ENCODE measurements at places on chromosomes 16 and 17.

DNA sequence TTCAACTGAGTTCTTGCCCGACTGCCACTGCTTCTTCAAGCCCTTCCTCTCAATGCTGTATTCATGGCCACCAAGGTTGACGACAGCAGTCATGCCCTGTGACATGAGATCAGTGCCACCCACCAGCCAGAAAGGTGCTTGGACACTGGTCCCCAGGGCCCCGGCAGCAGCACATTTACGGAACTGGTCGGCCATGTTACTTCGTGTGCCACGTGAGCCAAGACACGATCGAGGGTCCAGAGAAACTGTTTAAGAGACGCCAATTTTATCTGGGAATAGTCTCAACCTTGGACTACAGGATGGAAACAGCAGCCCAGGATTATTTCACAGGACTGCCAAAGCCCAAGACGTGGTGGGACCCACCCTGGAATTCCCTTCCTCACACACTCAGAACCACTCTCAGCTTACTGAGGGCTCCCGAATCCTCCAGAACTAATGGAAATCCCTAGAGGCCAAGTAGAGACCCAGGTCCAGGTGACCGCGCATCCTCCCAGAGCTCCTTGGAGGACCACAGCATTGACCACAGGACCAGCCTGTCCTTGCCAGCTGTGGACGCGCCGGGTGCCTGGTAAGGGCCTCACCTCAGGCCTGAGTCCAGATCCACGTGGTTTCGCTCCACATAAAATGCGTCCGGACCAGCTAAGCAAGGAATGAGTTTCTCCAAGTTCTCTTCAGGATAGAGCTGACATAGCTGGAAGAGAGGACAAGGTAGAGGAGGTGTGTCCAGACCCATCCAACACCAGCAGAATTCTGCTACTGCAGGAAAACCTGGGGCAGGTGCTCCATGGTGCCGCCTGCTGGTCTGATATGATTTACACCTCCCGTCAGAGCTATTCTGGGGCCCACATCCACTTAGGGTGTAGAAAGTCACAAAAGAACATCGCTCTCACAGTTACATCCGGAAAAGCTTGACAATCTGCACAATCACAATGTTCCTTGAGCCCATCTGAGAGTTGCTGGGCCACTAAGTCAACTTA, 28.2 kb downstream of the MAP1LC3B start:
- DNase-seq: no peak

GRCh38 chr17:40909351-40909750, 24.3 kb upstream of the KRT20 start:
- DNase-seq: peak; percentile 70

- DNase-seq: no peak
Measured at GRCh38 chr17:68646626-68647526, 45.7 kb upstream of the FAM20A start.

- DNase-seq: no peak
Measured at GRCh38 chr16:1045993-1046911, 26.3 kb upstream of the SSTR5 start.

- no peak for DNase-seq
Measured at GRCh38 chr16:1327619-1327947, 5.9 kb upstream of the BAIAP3 start.

- DNase-seq: no peak
Measured at GRCh38 chr16:4747906-4748681, 13.8 kb downstream of the DNAAF8 start.

- DNase-seq: no peak
Measured at GRCh38 chr16:55832425-55832772, 497 bp downstream of the CES1 start.

GRCh38 chr16:57184887-57185445, 873 bp downstream of the PSME3IP1 start:
- DNase-seq: no peak

GRCh38 chr17:47757386-47757785, 24.4 kb downstream of the TBX21 start:
- no peak for DNase-seq

DNA sequence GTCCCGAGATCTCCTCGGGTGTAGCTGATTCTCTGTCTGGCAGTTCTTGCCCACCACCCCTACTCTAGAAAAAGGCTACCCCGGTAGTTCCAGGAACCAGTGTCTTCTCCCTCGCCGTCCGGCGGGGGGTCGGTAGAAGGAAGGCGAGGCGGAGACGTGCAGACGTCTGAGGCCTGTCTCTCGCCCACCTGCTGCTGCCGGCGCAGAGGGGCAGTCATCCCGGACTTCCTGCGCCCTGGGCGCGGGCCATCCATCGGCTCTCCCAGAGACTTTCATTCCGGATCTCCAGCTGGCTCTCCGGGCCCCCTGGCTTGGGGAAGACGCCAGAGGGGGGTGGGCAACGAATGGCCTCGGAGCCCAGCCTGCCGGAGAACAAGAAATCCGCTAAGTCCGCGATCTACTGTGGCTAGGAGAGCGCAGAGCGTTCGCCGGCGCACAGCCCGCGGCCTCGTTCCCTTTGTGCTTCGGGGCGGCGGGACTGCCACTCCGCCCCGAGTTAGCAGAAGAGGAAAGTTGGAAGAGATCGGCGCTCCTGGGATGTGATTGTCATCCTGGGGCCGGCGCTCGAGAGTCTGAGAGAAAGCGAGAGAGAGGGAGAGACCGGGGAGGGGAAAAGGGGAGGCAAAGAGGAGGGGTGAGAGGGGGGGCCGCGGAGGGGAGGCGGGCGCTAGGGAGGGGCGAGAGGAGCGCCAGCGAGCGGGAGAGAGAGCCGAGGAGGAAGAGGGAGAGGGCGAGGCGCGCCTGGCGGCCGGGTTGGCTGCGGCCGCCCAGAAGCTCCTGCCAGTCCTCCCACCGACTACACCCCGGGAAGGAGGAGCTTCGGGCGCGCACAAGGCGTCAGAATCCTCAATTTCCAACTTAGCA, at the start of gene IRX5:
Gene IRX5, plus strand, starts transcription at position 861 of the 864 bp plus-strand sequence. CDS start 334 bp downstream, outside the sequence.
- peak; percentile 52 for DNase-seq

DNA sequence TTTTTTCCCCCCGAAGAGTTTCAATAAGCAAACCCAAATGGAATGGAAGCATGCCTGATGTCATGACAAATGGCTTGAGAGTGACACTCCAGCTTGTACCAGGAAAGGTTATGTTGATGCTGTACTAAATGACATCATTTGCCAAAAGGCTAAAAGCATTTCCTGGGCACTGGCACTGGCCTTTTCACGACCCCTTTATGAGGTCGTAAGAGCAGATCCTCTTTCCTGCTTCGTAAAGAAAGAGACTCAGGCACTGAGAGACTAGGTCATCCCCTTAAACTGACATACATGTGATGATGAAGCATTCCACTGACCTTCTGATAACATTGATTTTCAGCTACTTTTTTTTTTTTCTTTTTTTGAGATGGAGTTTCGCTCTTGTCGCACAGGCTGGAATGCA, 30.5 kb downstream of the CEP295NL start:
- DNase-seq: no peak

DNA sequence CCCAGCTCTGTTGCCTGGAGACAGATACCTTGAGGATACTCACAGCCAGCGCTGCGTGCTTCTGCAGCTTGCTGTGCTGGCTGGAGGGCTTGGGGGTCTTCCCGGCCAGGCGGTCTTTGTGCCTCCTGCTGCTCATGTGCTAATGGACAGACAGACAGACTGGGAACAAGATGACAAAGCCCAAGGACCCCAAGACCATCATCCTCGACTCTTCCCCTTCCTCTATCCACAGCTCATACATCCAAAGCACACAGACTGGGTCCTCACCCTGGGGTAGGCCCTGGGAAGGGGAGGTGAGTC, 7.7 kb downstream of the NKIRAS2 start:
- DNase-seq: no peak

- no peak for DNase-seq
Measured at GRCh38 chr17:45144199-45145034, 3.9 kb upstream of the HEXIM1 start.

DNA sequence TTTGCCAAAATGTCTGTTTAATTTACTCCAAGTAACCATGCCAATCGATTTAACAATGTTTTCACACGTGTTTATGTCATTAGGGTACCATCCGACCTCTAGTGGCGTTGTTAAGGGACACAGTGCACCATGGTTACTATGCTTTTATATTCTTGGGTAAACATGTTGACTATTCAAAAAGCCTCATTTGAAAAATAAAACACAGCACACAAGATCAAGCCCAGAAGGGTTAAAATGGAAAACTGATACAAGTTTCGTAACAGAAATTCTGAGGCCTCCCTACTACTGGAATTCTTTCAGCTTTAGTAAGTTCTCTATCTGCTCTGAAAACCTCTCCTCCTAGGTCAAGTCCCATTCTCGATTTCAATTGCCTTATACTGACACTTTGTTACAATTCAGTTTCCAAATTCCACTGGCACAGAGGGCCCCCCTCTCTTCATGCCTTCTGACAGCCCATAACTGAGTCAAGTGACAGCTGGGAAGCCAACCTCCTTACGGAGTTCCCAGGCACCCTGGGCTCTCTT, 2.1 kb downstream of the CFAP20 start:
- no peak for DNase-seq

- DNase-seq: no peak
Measured at GRCh38 chr16:58859958-58860669, 126.0 kb upstream of the GOT2 start.

DNA sequence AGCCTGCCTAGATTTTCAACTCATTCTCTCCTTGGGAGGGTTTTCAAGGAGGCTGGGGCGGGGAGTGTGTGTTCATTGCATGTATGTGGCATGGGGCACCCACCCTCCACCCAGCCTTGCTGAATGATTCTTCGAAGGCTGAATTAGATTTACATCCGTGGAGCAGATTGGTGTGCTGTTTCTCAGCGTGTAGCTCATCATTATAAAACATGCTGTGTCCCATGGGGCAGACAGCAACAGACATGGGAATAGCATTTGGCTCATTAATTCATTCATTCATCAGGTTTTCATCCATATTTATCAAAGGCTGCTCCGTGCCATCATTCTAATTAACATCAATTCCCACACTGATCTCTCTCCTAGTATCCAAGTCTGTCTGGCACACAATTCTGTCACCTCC, 10.6 kb upstream of the CD300A start:
- no peak for DNase-seq

DNA sequence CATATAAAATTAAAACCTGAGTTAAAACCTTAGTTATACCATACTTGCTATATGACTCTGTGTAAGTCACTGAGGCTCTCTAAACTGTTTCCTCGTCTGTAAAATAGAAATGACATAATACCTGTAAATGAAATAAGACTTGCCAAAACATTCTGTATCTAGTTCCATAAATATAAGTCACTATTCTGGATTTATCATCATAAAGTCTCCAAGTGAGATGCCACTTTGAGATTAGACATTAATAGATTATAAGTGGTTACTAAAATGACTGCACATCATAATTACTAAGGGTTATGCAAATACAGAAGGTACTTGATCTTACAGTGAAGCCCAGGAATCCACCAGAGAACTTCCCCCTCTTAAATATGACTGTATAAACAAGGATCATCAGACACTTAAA, 12.0 kb upstream of the BRIP1 start:
- no peak for DNase-seq

All from epithelial cell of proximal tubule (primary cell).